Right cardiac atrium (tissue), 5 donors: ENCODE measurements at places on chromosomes 6 and 20. TPM values are rescaled to one million over a fixed set of nuclear protein-coding genes. Genes with fewer than 3 reads are reported as not detected.

The OTOR gene
- total RNA-seq = not detected

The SLA2 gene
- 0.66 TPM for total RNA-seq

The SLC4A11 gene
- total RNA-seq = not detected

The GNAS-AS1 gene
- 0.74 TPM for total RNA-seq

The BICRAL gene
- total RNA-seq = 13.6 TPM

The FABP7 gene
- 0.51 TPM for total RNA-seq

The HTR1E gene
- total RNA-seq = not detected

The MAP3K5 gene
- 3.9 TPM for total RNA-seq

The IDH3B gene
- 148 TPM for total RNA-seq

The SLC44A4 gene
- not detected for total RNA-seq

The DOP1A gene
- 19.9 TPM for total RNA-seq

The PAX1 gene
- not detected for total RNA-seq

The BMP6 gene
- total RNA-seq = 2.5 TPM
